ENCODE measurements at places on chromosomes 12 and 14.

DNA sequence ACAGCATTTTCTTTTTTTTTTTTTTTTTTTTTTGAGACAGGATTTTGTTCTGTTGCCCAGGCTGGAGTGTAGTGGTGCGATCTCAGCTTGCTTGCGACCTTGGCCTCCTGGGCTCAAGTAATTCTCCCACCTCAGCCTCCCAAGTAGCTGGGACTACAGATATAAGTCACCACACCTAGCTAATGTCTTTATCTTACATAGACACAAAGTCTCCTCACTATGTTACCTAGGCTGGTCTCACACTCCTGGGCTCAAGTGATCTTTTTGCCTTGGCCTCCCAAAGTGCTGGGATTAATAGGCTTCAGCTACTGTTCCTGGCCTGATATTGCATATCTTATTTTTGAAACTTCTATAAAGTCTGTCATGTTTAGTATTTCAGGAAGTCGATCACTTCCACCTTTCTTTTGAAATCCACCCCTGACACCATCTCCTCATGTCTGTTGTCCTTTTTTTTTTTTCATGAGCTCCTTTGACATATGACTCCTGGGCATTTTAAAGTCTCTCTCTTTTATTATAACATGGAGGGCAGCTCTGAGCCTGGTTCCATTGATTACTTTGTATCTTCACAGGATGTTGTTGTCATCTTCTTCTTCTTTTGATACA, 5.9 kb upstream of the A2ML1 start:
- DNase-seq, result no peak

DNA sequence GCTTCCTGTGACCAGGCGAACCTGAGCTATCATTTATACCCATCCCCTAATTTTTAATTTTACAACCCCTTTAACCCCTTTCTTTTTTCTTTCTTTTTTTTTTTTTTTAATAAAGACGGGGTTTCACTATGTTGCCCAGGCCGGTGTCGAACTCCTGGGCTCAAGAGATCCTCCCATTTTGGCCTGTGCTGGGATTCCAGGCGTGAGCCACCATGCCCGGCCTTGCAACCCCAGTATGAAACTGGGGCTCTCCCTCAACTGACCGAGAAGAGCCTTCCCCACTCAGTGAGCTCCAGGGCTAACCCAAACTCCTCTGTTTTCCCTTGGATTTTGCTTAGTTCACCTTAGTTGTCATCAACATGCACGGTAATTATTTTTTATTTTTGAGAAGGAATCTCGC, 992 bp downstream of the CPSF2 start:
- peak; percentile 18 for DNase-seq

DNA sequence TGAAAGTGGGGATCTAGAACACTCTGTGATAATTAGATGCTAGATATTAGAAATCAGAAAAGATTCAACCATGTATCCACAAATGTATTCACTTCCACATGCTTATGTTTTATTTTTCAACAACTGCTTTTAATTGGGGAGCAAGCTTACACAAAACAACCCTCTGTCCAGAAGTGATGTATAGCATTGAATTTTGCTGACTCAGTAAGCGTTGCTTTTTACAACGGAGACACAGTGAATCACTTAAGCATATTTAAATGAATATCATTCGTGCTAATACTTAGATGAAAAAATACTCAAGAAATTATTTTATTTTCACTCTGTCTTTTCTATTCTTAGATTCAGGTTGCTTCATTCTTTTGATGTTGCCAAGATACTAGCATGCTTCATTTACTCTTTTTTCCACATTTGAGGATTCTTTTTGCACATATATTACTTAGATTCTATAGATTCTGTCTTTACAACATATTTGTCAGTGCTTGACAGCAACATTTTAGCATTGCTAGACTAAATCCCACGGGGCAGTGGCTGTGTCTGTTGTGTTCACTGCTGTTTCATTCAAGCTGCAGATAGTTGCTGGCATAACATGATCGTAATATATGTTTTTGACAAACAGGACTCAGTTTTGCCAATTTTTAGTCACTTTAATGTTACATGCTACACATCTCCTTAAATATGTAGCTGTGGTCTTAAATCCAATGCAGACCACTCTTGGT, 1714.4 kb upstream of the SEL1L start:
- DNase-seq, result no peak

- no peak for DNase-seq
Measured at GRCh38 chr12:98221243-98221808, 294.1 kb upstream of the TMPO start.

- no peak for DNase-seq
Measured at GRCh38 chr14:31127690-31128089, 79.9 kb downstream of the HECTD1 start.

GRCh38 chr14:104512061-104512460, 67.5 kb upstream of the C14orf180 start:
- DNase-seq, result no peak

DNA sequence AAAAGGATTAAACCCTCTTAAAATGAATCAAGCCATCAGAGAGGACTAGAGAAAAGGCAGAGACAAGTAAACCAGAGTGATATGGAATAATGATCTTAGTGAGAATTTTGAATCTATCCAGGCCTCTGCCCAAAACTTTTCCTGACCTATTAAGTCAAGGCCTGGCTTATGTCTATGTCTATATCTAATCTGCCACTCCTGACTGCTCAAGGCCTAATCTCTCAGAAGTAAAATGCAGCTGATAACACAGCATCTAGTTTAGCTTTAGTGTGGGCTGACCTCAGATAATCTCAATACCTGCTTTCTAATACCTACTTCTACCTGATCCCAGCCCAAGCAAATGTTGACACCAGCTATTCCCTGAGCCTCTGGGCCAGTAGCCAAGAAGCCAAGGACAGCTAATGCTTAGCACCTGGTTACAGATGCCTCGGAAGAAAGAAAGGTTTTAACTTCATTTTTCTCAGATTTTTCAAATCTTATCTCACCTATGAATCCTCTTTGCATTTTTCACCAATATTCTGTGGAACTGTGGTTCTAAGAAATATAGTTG, 1472.5 kb upstream of the SEL1L start:
- no peak for DNase-seq

Data from GM03348 (cell line).